COR-L47 (cell line): ENCODE measurements at places on chromosomes 11 and 22.

DNA sequence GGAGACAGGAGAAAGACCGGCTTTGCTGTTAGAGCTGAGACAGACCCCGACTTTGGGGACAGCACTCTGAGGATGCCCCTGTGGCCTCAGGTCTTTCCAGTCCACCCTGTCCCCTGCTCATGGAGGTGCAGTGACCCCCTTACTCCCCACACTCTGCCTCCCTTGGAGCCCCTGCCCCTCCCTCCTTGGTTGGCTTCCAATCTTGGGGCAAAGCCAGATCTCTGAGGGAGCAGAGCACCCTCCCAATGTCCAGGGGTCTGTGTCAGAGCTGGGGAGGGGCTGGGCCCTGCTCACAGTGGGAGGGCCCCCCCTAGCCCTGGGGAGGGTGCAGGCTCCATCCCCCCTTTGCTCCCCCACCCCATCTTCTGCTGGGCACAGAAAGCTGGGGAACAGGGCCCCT lies 50.0 kb downstream of the IGLL1 start:
- no peak for DNase-seq

DNA sequence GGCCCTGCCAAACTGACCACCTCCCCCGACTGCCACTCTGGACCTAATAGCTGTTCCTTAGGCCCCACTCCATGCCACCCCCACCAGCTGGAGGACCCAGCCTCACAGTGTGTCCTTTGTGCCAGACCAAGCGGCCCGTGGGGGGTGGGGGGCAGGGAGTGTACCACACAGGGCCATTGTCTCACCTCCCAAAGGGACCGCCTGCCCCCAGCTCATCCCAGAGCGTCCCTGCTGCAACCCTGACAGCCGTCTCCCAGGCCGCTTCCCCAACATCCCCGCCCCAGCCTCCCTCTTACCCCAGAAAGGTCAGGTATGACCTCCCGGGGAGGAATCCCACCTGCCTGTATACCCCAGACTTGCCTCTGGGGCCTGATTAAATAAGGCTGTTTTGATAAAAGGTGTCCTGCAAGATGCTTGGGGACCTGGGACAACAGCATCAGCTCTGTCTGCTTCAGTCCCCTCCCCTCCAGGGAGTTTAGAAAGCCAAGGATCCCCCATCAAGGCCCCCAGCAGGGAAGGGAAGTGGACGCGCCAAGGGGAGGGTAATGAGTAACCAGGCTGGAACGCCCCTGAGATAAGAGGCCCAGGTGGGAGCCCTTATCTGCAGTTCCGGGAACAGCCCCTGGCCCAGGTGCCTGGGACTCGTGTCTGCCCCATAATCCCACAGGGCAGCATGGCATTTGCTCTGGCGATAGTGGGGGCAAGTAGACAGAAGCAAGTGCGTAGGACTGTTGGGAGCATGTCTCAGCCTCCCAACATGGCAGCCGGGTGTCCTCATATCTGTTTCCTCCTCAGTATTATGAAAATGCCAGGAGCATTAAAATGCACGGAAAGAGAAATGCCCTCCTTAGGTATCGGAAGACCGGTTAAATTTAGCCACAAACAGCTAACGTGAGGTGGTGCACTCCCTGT lies 9.0 kb downstream of the CDC42EP1 start:
- DNase-seq: no peak

GRCh38 chr22:25759825-25760231 lies 17.8 kb downstream of the MYO18B start:
- no peak for DNase-seq

DNA sequence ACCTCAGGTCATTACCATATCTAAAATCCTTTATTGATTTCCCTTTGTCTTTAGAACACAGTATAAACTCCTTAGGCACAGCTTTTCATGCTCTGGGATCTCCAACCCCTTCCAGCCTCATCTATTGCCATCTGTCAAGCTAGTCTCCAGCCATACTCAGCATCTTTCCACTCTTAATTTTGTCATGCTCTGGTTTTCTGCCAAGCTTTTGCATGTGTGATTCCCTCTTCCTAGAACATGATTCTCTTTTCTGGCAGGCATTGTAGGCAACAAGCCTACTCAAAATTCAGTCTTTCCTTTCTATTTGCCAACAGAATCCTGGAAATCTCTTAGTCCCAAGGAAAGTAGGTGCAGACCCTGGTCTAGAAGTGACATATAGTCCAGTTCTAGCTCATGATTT lies 35.5 kb upstream of the SLC6A5 start:
- DNase-seq: no peak

DNA sequence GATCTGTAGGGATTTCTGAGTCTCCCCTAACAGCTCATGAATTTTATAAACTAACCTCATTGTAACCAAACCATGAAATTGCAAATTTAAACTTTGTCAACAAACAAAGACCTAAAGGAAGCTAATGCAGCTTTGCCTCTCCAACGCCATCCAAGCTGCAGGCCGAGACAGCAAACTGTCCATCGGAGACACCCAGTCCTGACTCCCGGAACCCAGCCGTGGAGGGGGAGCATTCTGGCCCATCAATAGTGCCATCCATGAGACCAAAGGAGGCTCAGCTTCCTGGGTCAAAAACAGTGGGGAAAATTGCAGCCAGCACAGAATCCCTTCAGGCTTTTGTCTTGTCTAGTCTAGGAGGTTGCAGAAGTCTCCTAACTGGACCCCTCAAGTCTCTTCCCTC lies 147.6 kb upstream of the OPCML start:
- DNase-seq: no peak

GRCh38 chr11:132101881-132102280 lies 731.5 kb downstream of the NTM start:
- no peak for DNase-seq

GRCh38 chr11:48013269-48013901 lies 33.0 kb downstream of the PTPRJ start:
- peak; percentile 26 for DNase-seq

DNA sequence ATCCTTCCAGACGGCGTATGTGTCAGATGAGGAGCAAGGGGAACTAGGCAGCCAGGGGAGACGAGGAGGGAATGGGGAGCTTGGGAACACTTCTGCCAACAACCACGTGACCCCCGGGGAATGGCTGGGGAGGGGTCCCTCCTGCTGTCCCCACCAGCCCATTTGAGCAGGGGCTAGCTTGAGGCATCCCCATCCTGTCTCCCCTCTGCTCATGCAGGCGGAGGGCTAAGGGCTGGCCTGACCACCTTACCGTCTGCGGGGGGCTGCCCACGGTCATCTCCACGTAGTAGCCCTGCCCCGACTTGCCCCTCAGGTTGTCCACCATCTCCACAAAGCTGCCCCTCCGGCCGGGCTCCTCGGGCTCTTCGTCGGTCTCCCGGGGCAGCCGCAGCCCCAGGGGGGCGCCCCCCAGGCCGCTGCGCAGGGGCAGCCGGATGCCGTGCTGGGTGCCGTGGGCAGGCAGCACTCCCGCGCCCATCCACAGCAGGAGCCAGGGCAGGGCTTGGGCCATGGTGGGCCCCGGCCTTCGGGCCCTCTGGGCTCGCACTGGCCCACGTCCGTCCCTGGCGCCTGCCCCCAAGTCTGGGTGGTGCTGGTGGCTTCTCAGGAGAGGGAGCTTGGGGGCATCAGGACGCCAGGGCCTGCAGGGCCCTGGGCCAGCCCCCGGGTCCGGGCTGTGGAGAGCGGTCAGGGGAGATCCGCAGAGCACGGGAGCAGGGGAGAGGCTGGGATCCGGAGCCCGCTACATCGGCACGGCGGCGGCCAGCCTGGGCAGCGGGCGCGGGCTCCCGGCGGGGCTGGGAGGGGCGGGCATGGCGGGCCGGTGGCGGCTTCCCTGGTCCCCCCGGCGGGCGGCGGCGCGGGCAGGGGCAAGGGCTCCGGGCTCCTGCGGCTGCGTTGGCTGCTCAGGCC lies 515 bp downstream of the BACE1 start:
- DNase-seq: no peak

- DNase-seq: no peak
Measured at GRCh38 chr11:1235306-1235900, 12.5 kb downstream of the MUC5B start.

- no peak for DNase-seq
Measured at GRCh38 chr11:6319704-6320410, 444 bp downstream of the CAVIN3 start.

GRCh38 chr11:76721755-76722677 lies 51.5 kb upstream of the LRRC32 start:
- peak; percentile 74 for DNase-seq

- DNase-seq: no peak
Measured at GRCh38 chr11:4523666-4524065, 21.3 kb upstream of the OR52M1 start.

GRCh38 chr11:2305788-2306451 lies 4.1 kb downstream of the TSPAN32 start:
- no peak for DNase-seq

GRCh38 chr22:21982338-21982965 lies at the start of gene TOP3B:
Gene TOP3B, minus strand, starts transcription at chr22:21982787. Its CDS starts 7,078 bp downstream, at chr22:21975709.
- DNase-seq: peak; percentile 81

DNA sequence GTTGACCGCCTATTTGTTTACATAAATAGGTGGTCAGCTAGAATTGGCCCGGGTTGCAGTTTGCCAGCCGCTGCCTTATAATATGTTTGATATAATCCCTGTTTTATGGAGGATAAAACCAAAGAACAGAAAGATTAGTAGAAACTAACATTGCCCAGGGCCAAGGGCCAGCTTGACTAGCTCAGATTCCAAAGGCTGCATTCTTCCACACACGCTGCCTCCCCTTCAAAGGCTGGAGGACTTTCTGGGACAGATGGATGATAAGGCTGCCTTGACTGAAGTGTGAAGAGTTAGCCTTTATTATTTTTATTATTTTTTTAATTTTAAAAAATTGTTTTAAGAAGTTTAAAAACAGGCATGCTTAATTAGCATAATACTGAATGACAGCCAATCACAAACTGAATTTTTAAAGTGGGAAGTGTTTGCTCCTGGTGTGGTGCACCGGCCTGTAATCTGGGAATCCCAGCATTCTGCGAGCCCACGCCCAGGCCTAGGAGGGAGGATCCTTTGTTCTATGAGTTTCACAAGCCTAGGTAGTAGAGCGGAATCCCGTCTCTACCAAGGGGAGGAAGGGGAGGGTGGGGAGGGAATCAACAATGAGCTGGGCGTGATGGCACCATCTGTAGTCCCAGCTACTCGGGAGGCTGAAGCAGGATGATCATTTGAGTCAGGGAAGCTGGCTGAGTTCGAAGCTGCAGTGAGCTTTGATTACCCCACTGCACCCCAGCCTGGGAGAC lies 114.9 kb downstream of the NAV2 start:
- no peak for DNase-seq

GRCh38 chr11:71065841-71066240 lies 186.5 kb downstream of the SHANK2 start:
- no peak for DNase-seq

DNA sequence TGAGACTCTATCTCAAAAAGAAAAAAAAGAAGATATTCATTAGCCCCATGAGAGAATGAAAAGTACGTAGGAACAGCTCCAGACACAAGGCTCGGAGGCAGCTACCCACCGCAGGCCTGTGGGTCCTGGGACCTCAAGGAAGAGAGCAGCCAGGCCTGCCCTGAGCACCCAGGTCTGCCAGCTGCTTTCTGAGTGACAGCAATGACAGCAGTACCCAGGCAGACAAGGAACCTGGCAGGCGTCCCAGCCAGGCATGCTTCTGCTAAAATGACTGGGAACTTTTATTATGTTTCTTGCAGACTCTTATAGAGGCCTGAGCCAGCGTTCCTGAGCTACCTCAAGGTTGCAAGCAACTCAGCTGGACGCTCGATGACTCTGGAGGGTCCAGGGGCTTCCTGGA lies 31.6 kb downstream of the CPT1A start:
- DNase-seq: no peak

GRCh38 chr22:37254867-37255233 lies 10.8 kb upstream of the RAC2 start:
- no peak for DNase-seq

GRCh38 chr11:125376856-125377255 lies 119.2 kb downstream of the FEZ1 start:
- no peak for DNase-seq
